ENCODE measurements at places on chromosomes 3 and 15.

DNA sequence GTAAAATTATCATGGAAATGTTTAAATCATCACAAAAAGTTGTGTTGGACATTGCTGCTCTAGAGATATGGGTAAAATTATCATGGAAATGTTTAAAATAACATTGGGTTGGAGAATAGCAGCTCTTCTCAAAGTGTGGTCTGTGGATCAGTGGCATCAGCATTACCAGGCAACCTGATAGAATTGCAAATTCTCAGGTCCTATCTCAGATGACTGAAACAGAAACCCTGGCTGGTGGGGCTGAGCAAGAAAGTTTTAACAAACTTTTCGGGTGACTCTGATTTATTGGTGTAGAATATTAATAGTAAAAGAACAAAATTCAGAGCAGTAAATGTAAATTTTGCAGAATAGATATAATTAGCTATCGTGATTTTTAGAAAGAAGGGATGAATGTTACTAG lies 28.9 kb downstream of the NXPE3 start:
- peak; percentile 32 for DNase-seq

DNA sequence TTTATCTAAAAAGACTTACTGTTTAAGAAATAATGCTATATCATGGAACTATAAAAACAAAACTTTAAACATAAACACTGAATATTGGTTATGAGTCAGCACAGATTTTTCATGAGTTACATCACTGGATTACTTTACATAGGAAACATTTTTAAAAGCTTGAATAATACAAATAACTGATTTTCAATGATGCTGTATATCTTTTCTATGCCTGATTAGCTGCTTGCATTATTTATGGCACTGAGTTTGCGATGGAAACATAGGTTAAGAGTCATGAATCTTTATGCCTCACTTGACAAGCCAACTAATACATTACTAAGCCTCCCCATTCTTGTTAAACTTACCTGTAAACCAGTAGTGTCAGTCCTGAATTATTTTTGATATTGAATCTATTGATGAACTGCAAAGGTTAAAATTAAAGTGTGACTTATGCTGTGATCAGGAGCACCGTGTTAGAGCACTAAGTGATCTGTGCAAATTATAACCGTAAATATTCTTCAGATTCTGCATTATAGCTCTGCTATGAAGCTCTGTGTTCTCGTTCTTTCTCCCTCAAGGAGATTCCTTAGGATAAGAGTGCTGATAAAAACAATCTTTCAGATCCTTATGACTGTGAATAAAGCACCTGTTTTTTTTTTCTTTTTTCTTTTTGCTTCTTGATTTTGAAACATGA lies 437.3 kb upstream of the BCHE start:
- no peak for DNase-seq

GRCh38 chr3:194817936-194818335 lies 132.3 kb downstream of the FAM43A start:
- no peak for DNase-seq

DNA sequence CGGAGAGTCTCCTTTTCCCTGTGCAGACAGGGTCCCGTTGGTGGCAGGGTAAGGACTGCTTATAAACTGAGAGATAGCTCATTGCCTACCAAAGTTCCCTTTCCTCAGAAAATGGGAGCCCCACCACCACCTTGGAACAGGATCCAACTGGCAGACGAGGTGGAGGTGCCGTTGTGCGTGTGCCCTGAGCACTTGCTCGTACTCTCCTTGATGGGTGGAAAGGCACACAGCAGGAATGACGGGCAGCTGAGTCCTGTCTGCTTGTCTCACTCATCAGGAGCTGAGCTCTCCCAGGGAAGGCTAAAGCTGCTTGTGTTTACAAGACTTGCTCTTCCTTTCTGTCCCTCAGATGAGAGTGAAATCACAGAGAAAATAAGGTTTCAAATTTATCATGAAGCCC lies 60.7 kb downstream of the B3GNT5 start:
- DNase-seq: no peak

DNA sequence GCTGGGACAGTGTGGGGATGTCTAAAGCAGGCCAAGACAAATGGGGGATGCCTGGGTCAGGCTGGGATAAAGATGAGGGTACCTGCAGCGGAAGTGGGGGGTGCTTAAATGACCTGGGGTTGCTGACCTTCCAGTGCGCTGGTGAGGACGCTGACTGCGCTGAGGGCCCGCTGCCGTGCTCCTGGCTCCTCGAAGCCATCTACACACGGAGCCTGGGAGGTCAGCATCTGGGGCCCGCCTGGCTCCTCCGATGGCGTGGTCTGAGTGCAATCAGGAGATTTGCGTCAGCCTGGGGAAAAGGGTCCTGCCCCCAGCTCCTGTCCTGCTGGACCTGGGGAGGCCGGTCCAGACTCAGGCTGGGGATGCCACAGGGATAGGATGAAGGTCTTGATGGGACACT lies 50.7 kb downstream of the SCN5A start:
- DNase-seq: no peak

DNA sequence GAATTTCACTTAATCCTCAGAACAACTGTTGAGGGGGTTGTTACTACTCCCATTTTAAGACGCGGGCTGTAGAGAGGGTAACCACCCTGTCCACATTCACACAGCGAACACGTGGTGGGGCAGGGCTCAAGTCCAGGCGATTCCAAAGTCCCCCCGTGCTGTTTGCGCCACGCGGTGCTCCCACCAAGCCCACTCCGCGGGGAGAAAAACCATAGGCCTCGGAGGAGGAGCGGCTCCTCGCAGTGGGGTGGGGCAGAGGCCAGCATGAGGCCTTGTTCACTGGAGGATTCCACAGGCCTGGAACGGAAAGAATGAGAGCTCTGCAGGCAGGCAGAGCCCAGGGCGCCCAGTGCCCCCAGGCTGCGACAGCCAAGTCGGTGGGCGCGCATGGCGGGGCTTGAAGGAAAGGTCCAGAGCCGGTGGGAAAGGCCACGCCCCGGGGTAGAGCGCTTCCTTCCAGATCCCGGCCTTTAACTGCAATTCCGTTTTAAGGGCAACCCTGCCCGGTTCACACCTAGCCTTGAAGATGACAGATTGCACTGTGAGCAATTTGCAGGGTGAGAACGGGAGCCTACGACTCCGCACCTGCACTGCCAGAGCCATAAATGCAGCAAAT lies 161.8 kb upstream of the TBL1XR1 start:
- DNase-seq: peak; percentile 58

DNA sequence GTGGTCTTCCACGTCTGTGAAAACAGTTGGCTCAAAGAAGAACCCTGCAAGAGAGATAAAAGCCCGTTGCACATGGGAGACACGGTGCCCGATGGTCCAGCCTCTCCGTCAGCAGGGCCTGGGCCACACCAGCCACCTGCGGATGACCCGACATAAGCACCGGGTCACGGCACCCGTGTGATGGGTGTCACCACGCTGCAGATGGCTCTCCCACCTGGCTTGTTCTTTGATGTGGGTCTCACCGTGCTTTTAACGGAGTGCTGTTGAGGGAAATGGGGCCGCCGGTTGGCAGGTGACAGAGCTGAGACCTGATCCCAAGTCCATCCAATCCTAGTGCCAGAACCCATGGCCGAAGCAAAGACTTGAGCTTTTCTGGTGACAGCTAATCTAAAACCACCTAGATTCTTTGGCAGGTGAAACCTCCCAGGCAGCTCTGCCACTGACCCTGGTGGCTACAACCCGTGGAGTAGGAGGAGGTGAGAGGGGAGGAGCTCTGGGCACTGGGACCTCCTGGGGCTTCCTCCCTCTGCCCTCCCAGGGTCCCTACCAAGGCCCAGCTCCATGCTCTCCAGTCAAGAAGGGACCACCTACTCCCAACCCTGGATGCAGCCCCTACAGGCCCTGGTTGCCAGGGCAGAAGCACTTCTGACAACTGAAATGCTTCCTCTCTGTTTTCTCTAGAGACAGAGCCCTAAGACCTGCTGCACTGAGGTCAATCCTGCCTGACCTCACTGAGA lies 23.4 kb upstream of the SLC41A3 start:
- no peak for DNase-seq

- DNase-seq: no peak
These were observed 48.8 kb upstream of the SRGAP3 start for GRCh38 chr3:9298236-9298635.

- no peak for DNase-seq
These were observed 42.3 kb upstream of the LRRFIP2 start for GRCh38 chr3:37216597-37217097.

DNA sequence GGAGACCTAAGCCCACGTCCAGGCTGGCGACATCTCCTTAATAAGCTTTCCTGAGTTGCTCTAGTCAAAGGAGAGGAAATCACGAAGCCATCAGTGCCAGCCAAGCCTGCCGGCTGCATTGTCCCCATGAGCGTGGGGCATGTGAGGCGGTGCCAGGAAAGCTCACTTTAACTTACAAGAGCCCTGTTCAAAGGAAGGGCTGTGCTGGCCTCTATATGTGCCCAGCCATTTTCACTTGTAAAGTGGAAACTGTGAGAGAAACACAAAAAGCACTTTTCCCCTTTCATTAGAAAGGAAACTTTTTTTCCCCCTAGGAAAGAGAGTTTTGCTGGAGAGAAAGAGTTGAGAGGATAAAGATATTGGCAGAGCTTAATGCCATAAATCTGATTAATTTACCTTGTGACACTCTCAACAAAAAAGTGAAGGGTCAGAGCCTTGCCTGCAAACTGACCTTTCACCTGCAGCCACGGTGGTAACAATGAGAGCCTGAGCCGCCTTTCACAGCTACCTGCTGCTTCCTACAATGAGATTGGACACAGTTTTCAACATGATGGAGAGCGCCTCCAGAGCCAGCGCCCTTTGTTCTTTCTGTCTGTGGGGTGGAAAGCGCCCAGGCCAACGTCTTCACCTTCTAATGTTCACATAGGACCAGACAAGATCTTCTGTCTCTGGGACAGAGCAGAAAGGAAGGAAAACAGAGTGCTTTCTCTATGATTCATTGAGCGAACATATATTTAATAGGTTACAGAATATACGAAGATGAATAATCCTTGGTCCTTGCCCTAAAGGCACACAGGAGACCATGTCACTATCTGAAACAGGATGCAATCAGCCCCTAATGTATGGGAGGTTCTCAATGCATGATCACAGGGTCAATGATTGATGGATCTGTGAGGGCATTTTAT lies 233.1 kb upstream of the HES1 start:
- no peak for DNase-seq

GRCh38 chr3:171058058-171058457 lies 31.5 kb upstream of the SLC2A2 start:
- no peak for DNase-seq

GRCh38 chr15:82802497-82802896 lies 3.4 kb downstream of the FSD2 start:
- no peak for DNase-seq

GRCh38 chr3:188257384-188258026 lies 103.5 kb downstream of the LPP start:
- DNase-seq: no peak

DNA sequence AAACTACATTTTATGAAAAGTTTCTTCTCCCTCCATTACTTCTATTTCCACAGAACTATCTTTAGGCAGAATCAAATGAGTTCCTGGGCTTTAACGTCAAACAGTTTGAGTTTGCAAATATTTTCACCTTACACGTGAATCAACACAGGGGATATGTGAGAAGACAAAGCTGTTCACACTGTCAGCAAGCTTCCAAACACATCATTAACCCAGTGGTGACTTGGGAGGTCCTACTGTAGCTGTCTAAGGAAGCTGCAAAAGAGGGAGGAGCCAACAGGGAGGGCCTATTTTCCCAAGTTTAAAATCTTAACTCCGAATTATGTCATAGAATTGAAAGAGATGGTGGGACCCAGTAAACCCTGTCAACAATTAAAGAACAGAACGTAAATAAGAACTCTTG lies 337.8 kb upstream of the DNAJC19 start:
- DNase-seq: no peak

- no peak for DNase-seq
These were observed 76.5 kb downstream of the AQR start for GRCh38 chr15:34892963-34893591.

DNA sequence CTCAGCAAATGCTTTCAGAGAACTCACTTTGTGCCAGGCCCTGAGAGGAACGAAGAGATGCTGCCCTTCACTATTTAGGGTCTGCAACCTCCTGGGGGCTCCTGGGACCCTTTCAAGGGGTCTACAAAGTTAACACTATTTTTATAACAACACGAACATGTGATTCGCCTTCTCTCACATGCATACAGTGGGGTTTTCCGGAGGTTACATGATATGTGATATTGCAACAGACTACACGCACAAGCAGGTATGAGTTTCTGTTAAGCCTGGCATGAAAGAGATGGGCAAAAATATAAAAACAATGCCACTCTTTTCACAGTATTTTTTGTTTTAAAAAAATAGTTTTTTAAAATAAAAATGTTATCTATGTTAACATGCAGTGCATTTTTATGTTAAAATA lies 10.3 kb downstream of the STARD5 start:
- no peak for DNase-seq

GRCh38 chr3:28989646-28990089 lies 291.2 kb upstream of the RBMS3 start:
- no peak for DNase-seq

- DNase-seq: no peak
These were observed 738.6 kb upstream of the NR2F2 start for GRCh38 chr15:95591886-95592285.

DNA sequence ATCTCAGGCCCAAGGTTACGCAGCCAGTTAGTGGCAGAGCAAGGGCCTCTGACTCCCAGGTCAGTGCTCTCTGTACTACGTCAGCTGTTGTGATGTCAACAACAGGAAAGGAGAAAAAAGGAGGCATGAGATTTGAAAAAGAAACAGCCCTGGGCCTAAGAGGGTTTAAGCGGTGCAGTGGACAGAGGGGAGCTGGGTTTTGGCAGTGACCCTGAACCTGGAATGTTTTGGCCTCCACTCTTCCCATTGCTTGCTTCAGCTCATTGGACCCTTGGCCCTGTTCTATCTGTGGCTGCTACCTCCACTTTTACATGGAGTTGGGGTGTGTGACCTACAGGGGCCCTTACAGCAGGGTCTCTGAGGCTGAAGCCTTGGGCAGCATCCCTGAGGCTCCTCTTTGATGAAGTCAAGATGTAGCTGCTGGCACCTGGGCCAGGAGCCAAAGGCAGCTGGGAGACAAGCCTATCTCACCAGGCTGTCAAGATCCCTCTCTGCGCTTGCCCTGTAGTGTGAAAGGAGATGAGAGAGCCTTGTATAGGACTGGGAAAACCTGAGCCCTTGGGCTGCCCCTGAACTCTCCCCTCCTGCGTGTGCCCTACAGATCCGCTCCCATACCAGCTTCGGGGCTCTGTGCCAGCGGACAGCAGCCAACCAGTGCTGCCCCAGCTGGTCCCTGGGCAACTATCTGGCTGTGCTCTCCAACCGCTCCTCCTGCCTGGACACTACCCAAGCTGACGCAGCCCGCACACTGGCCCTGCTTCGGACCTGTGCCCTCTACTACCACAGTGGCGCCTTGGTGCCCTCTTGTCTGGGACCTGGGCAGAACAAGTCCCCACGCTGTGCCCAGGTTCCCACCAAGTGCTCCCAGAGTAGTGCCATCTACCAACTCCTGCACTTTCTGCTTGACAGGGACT lies 8.7 kb downstream of the DISP2 start:
- DNase-seq: no peak

Data from GM13977 (cell line).